ENCODE measurements at places on chromosomes 4 and X.

GRCh38 chrX:57156397-57157049, 19.3 kb upstream of the SPIN2A start:
- DNase-seq: no peak

- no peak for DNase-seq
Observed at GRCh38 chrX:14865201-14865600, 7.7 kb downstream of the FANCB start.

GRCh38 chrX:155188786-155189185, 27.5 kb upstream of the VBP1 start:
- DNase-seq: peak; percentile 57

GRCh38 chr4:82818664-82819662, 20.4 kb upstream of the SCD5 start:
- DNase-seq: no peak

DNA sequence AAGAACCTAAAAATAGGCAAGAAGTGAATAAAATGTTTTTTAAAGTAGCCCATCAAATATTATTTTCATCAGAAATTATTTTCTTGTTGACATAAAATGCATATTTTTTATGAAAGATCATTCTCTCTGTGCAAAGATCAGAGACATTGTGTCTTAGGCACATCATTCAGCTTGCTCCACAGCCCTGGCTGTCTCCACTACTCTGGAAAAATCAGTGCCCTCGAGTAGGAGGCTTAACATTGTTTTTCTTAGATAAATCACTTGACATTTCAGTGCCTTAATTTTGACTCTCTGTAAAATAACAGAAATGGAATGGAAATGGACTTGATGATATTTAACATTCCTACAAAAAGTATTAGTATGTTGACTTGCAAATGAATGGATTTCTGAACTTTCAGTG, 77.9 kb downstream of the FAT4 start:
- no peak for DNase-seq

DNA sequence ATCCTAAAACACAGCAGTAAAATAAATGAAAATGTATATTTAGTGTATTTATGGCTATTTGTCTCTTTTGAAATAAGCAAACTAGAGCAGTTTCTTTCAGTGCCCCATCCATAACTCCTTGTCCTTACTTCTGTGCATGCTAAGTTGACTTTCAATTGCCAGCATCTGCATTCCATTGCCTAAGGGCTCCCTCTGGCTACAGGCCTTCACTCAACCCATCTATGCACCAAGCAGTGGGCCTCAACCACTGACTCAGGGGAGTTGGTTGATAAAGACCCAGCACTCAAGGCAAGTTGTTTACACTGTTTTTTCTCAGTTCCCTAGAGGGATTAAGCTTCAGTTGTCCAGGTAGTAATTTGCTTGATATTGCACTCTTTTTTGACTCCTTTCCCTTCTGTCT, 265.7 kb downstream of the IQCM start:
- no peak for DNase-seq

DNA sequence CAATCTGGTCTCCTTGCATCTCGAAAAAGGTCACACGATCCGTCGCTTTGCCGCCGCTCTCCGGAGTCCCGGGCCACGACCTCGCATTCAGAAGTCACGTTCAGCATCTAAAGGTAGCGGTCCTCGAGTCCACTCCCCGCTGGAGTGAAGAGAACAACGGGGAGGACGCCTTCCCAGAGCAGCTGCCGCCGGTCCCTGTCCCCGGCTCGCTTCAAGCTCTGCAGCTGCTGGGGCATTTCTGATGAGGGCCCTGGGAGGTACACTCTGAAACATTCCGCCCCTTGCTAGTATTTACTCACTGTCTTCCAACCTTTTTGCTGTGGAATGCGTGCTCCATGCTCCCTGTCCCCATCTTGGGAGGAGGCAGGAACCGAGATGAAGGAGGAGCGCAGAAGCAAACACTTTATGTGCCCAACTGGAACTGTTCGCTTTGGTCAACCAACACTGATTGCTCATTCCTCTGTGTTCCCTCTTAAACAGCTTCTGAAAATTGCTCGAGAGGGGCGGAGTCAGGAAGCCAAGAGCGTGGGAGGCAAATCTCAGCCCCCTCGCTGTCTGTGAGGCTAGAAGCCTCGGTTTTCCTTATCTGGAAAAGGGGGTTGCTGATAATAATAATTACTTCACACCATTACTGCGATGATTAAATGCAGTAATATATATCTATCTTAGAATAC, 6.4 kb upstream of the VAMP7 start:
- no peak for DNase-seq

- no peak for DNase-seq
Observed at GRCh38 chr4:140680686-140681085, 75.5 kb downstream of the TBC1D9 start.

GRCh38 chrX:118802857-118803256, 20.8 kb upstream of the ZCCHC12 start:
- DNase-seq: no peak

- DNase-seq: no peak
Observed at GRCh38 chr4:96016634-96017299, 176.9 kb downstream of the PDHA2 start.

GRCh38 chr4:15149839-15150592, 147.7 kb downstream of the CPEB2 start:
- DNase-seq: no peak
